ENCODE measurements at places on chromosomes 7 and 10. TPM values are rescaled to one million over a fixed set of nuclear protein-coding genes. Genes with fewer than 3 reads are reported as not detected.

The POLR2J2 gene
- total RNA-seq: 5.3 TPM

The HOXA10 gene
- total RNA-seq: not detected

DNA sequence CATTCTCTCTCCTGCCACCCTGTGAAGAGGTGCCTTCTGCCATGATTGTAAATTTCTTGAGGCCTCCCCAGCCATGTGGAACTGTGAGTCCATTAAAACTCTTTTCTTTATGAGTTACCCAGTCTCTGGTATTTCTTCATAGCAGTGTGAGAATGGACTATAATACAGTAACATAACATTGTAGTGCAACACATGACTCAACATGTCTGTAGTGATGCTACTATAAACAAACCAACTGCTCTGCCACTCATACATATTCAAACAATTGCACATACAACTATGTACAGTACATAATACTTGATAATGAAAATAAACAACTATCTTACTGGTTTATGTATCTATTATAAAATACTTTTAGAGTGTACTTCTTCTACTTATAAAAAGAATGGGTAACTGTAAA, 7.1 kb downstream of the ATOH7 start:
- no peak for ATAC-seq

DNA sequence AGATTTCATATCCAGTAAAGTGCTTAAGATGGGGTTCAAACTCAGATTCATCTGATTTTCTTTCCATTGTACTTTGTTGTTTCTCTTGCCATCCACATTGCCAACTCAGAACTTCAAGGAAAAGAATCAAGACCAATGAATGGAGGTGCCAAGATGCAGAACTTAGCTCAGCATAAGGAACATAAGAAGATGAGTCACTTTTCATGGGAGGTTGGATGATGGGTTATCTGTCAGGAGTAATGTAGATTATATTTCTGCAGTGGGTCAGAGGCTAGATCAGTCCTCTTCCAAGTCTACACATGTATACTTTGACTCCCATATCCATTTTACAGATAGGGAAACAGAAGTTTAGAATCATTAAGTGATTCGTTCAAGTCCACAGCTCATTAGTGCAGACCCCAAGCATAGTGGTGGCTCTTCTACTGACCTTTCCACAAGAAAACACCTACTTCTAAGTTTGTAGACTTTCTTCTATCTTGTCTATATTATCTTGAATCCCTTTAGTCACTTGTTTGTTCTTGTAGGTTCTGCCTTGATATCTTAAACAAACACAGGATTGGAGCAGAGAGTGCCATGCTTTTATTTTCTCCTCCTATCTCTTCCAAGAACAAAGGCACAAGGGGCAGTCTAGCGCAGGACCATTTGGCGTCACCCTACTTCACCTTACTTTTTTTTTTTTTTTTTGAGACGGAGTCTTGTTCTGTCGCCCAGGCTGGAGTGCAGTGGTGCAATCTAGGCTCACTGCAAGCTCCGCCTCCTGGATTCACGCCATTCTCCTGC, 14.0 kb upstream of the ADD3 start:
- ATAC-seq: no peak

All from gastroesophageal sphincter (tissue), 4 donors.